COLO829 (cell line): ENCODE measurements at places on chromosomes 2 and 18.

DNA sequence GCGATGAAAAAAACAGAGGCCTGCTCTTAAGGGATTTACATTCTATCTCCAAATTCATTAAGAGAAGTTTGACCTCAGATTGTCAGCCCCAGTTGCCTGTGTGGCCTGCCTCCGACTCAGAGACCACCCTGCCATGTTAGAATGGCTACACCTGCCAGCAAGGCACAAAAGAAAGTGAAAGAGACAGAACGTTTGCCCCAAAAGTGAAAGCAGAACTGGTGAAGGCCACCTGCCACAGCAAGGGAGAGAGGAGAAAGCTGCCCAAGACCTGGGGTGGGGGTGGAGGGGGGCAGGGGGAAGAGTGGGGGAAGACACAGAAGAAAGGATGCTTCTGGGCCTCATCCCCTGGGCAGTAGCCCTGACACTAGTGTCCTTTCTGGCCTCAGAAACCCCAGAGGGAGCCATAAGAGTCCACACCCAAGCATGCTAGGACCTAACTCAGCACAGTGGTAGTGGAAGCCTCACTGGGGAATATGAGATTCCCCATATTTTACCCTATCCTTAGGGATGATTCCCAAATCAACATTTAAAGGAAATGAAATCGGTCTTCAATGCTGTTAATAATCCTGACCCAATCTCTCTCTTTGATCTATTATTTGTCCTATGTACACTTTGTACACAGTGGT lies 389.7 kb downstream of the TXNL1 start:
- DNase-seq = no peak

- DNase-seq = no peak
Measured at GRCh38 chr2:188770296-188770695, 203.9 kb upstream of the COL3A1 start.

- no peak for DNase-seq
Measured at GRCh38 chr2:209565896-209566582, 142.2 kb downstream of the MAP2 start.

DNA sequence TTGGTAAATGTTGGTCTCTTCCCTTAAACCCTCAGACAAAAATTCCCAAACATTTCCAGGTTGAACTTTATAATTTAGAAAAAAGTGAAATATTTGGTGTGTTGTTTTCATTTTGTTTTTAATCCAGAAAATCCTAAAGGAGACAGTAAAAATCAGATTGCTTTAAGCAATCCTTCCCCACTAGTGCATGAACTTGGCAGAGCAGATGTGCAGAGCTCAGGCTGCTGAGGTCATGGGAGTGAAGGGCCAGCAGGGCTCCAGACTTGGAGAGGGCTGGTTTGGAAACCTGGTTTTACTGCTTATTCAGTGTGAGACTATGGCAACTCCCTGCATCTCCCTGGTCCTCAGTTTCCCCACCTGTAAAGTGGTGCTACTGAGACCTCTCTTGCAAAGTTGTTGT lies 66.7 kb upstream of the TEX51 start:
- no peak for DNase-seq

- DNase-seq = no peak
Measured at GRCh38 chr18:68387246-68387645, 327.7 kb downstream of the TMX3 start.

GRCh38 chr2:10221976-10222870 lies 80.5 kb upstream of the HPCAL1 start:
- no peak for DNase-seq

- DNase-seq = no peak
Measured at GRCh38 chr2:233174137-233174536, 77.3 kb upstream of the ATG16L1 start.

GRCh38 chr2:25349397-25349796 lies 7.7 kb upstream of the DNMT3A start:
- no peak for DNase-seq

GRCh38 chr2:10765914-10766313 lies 44.5 kb downstream of the ATP6V1C2 start:
- DNase-seq = no peak

- no peak for DNase-seq
Measured at GRCh38 chr2:1678609-1679008, 65.7 kb downstream of the PXDN start.

GRCh38 chr2:56372071-56372656 lies 188.4 kb downstream of the CCDC85A start:
- DNase-seq = no peak

GRCh38 chr18:74760436-74760835 lies 162.8 kb downstream of the ZNF407 start:
- no peak for DNase-seq

GRCh38 chr18:53819174-53819573 lies 405.3 kb downstream of the MBD2 start:
- DNase-seq = no peak

DNA sequence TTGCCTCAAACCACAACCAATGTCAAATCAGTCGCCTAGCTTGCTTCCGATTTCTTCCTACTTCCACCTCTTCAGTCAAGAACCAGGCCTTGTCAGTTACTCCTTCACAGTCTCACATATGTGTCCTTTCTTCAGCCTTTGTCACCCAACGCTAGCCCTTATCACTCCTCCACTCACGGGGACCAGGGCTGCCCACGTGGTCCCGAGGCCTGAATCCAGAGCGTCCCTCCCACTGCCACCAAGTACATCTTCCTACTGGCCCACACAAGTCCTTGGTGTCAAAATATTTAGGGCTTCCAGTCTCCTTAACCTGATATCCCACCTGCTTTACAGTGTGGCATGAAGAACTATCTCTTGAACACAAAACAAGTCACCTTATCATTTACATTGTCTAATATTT lies 119.1 kb upstream of the SPRED2 start:
- DNase-seq = no peak
